ENCODE measurements at places on chromosomes 6 and 20.

- peak; percentile 1 for DNase-seq
- H3K36me3 ChIP-seq = no peaks in the 10 kb centered on the region
- H3K4me3 ChIP-seq = no peak overlapping the region
- H3K27me3 ChIP-seq = no peaks in the 10 kb centered on the region
Measured at GRCh38 chr6:123830120-123830519, 26.5 kb downstream of the NKAIN2 start.

DNA sequence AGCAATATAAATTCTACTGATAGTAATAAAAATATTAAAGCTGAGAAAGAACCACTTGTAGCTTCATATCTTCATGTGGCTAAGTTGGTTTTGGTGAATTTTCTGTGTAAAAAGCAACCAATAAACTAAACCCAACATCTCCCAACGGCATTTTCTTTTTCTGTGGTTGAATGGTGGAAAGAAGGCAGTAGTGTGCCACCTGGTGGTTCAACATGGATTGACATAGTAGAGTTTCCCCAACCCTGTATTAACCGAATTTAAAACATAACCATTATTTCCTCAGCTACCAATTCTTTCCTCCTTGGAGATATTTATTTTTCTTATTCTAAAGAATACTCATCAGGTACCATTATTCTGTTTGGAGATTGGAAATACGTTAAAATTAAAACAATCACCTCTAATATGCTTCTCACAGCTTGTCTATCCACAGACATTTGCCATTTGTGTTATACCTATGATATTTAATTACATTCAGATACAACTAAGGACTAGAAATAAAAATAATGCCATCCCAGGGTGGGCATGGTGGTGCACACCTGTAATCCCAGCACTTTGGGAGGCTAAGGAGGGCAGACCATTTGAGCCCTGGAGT, 117.1 kb upstream of the EEF1E1 start:
- no peaks in the 10 kb centered on the region for H3K36me3 ChIP-seq
- H3K4me3 ChIP-seq = no peak overlapping the region
- peaks cover 3% of the 10 kb centered on the region for H3K27me3 ChIP-seq
- peaks cover 4% of the 10 kb centered on the region for H3K4me1 ChIP-seq
- no peak overlapping the region for H3K27ac ChIP-seq

DNA sequence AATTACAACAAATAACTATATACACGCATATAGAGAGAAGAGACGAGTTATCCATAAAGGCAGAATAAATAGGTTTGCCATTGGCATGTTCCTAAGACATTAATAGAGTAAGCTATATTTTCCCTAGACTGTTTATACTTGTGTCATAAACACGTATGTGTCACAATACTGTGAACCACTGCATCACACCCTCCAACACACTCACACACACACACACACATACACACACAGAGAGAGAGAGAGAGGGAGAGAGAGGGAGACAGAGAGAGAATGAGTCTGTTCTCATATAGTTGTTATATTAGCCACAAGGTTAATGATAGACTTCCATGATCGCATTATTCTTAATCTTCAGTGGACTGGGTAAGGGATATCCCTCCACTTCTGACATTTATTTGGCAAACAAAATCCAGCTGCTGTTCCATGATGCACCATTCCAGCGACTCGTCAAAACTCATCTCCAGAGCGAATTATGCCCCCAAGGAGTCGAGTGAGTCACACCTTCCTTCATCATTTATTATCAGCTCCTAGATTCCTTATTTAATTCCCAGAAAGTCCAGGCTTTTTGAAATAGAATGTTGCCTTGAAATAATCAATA, 82.8 kb upstream of the HIVEP1 start:
- H3K4me1 ChIP-seq = peaks cover 2% of the 10 kb centered on the region
- H3K4me3 ChIP-seq = no peak overlapping the region
- no peaks in the 10 kb centered on the region for H3K27me3 ChIP-seq
- H3K36me3 ChIP-seq = no peaks in the 10 kb centered on the region
- H3K27ac ChIP-seq = no peak overlapping the region

GRCh38 chr6:81889377-81890053, 137.0 kb upstream of the TENT5A start:
- no peaks in the 10 kb centered on the region for H3K4me1 ChIP-seq
- no peak overlapping the region for H3K27ac ChIP-seq
- no peak overlapping the region for H3K4me3 ChIP-seq
- no peaks in the 10 kb centered on the region for H3K36me3 ChIP-seq
- DNase-seq = no peak
- no peaks in the 10 kb centered on the region for H3K27me3 ChIP-seq

Data from mesenchymal stem cell (in vitro differentiated cells and primary cell).